ENCODE measurements at places on chromosomes 2 and 18. TPM values are rescaled to one million over a fixed set of nuclear protein-coding genes. Genes with fewer than 3 reads are reported as not detected.

Gene DNMT3A
- total RNA-seq = 44.4 TPM

Gene BUB1
- total RNA-seq = 101 TPM

Gene DSC2
- under 0.01 TPM for total RNA-seq

Gene RESP18
- not detected for total RNA-seq

Gene SDC1
- 18.3 TPM for total RNA-seq

Gene ASB18
- not detected for total RNA-seq

Gene PARD3B
- total RNA-seq = 13.5 TPM

Gene TMEM169
- total RNA-seq = 0.14 TPM

Gene EML6
- 2.0 TPM for total RNA-seq

Gene FKBP7
- total RNA-seq = 26.2 TPM
